Non-pigmented ciliary epithelial cell (primary cell): ENCODE measurements at places on chromosomes 1 and 21.

GRCh38 chr1:38272515-38272914 lies 225.9 kb upstream of the POU3F1 start:
- DNase-seq = no peak

DNA sequence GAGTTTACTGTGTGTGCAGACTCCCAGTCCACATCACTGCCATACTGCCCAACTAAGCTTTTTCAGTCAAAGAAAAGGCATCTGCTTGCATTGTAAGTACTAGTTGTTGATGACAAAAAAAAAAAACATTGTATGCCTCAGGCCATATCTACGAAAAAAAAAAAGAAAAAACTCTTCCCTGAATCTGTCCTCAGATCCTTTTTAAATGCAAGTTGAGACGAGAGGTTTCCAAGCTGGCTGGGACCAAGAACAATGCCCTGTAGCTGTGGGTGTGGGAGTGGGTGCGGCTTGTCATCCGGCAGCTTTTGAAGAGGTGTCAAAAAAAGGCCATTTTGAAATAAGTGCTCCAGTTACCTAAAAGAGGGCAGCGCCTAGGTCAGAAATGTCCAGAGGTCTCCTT lies 29.2 kb upstream of the HHAT start:
- DNase-seq = no peak

GRCh38 chr1:51901151-51901550 lies 22.6 kb upstream of the NRDC start:
- no peak for DNase-seq

DNA sequence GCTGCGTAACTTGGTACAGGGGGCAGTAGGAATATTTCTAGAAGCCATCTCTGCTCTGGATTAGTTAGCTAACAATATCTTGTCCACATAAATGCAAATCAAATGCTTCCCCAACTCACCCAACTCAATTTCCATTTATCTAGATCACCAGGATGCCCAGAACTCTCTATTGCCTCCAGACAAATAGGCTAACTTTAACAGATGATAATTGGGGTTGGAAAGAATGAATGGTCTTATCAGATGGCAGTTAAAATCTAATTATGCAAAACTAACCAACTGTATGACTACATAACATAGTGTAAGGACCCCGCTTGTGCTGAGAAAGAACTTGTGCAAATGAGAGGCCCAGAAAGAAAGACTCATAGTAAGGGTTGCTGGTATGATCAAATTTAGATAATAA lies 1024.8 kb downstream of the PLA2G4A start:
- DNase-seq = no peak

DNA sequence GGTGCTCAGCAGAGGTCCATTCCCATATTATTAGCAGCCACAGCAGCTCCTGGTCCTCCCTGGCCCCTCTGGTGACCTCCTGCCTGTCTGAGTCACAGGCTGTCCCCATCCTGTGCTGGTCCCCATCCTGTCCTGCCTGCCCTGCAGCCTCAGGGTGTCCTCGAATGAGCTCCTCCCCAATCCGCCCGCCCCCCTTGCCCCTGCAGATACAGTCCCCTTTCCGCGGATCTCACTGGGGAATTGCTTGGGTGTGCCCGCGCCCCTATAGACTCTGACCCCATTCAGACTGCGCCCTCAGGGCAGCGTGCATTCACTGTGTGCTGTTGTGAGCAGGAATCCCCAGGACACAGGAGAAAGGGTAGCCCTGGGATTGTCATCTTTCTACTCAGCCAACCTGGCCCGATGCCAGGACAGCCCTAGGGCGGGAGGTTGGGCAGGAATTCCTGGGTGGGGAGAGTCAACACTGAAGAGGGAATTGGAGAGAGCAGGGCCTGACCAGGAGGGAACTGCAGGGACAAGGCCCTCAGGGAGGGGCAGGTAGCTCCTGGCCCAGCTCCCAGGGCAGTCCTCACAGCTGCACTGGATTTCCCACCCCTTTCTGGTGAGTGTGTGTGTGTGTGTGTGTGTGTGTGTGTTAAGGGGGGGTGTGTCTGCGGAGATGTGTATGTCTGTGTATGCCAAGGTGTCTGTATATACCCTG lies 1.1 kb upstream of the GUCA2A start:
- DNase-seq = no peak

DNA sequence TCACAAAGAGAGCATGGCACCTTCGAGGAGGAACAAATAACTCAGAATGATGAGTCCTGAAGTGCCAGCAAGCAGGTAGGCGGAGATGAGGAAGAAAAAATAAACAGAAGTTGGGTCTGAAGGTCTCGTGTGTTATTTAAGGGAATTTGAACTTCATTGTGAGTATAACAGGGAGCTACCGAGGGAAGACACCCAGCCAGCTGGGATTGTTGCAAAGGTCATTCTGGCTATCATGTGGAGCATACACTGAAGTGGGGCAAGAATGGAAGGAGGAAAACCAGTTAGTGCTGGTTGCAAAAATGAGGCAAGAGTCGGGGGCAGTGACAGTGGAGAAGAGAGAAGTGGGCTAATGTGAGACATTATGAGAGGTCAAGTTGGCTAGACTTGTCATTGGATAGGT lies 53.6 kb upstream of the RAP1A start:
- DNase-seq = no peak

GRCh38 chr1:245583575-245584330 lies 429.0 kb downstream of the KIF26B start:
- no peak for DNase-seq

- DNase-seq = no peak
Measured at GRCh38 chr1:154404511-154404931, 622 bp upstream of the IL6R start.

- DNase-seq = peak; percentile 27
Measured at GRCh38 chr1:169427081-169427641, at the start of gene CCDC181. Gene CCDC181 (minus strand): TSS chr1:169427474. CDS start chr1:169424927, 2,547 bp downstream.

- no peak for DNase-seq
Measured at GRCh38 chr1:3024019-3024418, 2.8 kb downstream of the ACTRT2 start.

DNA sequence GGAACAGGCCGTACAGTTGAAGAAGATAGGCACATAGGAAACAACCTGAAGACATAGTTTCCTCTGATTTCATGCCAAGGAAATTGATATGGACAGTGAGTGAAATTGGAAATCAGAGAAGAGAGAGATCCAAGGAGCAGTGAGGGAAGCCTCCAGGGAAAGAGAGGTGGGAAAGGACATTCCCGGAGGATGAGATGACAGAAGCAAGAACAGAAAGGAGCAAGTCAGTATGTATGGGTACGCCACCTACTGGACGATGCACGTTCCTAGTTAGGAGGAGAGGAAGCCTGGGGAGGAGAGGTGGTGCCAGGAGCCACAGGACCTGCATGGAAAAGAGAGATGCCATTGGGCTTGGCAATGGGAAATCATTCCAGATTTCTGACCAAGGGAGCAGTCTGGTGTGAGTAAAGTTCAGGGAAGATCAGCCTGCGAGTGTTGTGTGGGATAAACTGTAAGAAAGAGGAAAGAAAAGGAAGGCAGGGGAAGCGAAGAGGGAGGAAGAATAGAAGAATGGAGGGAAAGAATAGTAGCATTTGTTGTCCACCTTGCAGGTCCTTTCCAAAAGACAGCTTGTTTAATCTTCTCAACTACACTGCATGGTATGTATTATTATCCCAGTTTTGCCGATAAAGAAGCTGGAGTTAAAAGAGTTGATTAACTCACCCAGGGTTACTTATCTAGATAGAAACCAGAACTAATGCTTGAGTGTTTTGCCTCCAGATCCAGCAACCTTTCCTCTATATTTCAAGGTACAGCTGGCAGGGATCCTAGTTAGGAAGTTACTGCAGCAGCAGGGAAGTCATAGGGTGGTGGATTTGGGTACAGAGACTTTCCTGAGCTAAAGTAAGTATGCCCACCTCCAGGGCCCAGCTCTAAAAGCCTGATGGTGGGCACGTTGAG lies 27.4 kb downstream of the C1orf116 start:
- peak; percentile 37 for DNase-seq

DNA sequence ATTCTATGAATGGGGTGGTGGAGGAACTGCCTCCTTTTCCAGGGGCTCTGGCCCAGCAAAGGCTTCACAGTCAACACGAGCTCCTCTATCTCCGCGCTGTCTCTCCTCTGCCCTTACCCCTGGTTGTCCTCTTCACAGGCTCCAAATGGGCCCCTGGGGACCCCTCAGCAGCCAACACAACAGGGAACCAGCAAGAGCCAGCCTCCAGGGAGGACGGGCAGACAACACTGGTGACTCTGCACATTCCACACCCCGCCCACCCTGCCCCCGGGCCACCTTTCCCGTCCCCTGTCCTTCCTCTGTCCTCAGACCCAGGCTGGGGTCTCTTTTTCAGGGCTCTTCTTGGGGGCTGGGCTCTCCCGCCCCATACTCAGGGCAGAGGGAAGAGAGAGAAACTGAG lies 17.5 kb upstream of the ETV3 start:
- DNase-seq = no peak

- DNase-seq = no peak
Measured at GRCh38 chr1:82392946-82393345, 592.2 kb downstream of the ADGRL2 start.

GRCh38 chr1:100718581-100718980 lies 961 bp upstream of the VCAM1 start:
- DNase-seq = no peak

- no peak for DNase-seq
Measured at GRCh38 chr1:157521056-157521455, 31.3 kb downstream of the FCRL5 start.

GRCh38 chr21:41170442-41170841 lies 2.5 kb downstream of the BACE2 start:
- DNase-seq = no peak

GRCh38 chr1:207025146-207025880 lies 7.2 kb downstream of the C1orf116 start:
- no peak for DNase-seq

DNA sequence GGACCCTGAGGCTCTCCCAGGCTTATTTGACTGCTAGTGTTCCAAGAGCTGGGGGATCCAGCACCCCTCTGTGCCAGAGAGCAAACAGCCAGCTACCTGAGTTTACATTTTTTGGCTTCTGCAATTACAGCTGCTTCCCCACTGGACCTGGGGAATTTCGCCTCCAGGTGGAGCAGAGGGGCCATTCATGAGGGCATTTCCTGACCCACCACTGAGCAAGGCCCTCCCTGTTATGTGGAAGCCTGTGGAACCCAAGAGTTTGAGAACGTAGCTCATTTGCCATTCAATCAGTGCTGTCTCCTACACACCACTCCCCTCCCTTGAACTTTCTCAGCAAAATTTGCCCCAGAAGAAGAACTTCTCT lies 42.7 kb upstream of the TMEM51 start:
- no peak for DNase-seq

DNA sequence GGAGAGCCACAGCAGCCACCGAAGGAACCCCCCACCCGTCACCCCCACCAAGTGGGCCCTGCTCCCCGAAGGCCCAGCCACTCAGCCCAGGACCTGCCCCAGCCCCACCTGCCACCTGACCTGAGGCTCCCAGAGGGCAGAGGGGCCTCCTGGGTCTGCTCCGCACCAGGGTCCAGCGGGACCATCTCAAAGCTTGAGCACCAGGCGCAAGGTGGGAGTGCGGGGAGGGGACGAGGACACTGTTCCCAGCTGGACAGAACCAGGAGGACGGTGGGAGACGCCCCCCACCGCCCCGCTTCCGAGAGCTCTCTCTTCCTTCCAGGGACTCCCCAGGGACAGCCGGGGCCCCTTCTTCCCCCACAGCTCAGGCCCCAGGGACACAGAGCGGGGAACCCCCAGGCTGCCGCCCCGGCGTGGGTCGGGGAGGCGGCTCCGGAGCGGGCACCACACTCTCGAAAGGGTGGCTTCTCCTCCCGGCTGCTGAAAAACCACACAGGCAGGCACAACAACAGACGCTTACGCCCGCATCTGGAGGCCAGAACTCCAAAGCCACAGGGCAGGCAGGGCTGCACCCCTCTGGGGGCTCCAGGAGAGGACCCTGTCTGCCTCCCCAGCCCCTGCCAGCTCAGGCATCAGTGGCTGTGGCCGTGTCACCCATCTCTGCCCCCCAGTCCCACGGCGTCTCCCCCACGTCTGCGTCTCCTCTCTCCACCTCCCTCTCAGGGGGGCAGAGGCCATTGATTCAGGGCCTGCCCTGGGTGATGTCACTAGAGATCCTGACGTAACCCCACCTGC lies 1.9 kb upstream of the TTLL10 start:
- DNase-seq = no peak

DNA sequence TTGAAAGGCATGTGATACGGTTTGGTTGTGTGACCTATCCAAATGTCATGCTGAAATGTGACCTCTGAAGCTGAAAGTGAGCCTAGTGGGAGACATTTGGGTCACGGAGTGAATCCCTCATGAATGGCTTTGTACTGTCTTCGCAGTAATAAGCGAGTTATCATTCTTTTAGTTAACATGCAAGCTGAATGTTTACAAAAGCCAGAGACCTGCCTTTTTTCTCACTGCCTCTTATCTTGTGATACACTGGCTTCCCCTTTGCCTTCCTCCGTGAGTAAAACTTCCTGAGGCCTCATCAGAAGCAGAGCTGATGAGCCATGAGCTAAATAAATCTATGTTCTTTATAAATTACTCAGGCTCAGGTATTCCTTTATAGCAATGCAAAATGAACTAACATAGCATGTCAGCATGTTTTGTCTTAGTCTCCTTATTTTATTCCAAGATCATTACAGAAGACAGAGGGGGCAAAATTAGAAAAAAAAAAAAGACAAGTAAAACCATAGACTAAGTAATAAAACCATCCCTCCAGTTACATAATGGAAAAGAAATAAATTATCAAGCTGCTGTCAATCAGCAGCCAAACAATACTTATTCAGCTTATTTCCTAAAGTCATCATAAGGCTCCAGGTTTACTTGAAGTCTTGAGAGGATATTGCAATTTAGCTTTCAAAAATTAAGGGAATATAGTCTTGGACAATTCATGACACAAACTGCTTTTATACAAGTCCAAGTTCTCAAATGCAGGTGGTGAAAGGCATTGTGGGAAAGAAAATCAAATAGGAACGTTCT lies 12.1 kb downstream of the RGS18 start:
- DNase-seq = no peak

GRCh38 chr1:227940791-227941241 lies 6.9 kb downstream of the WNT9A start:
- DNase-seq = no peak

GRCh38 chr21:34968414-34969333 lies 80.4 kb downstream of the RUNX1 start:
- no peak for DNase-seq

- DNase-seq = no peak
Measured at GRCh38 chr1:162272419-162272818, 104.2 kb downstream of the SPATA46 start.

DNA sequence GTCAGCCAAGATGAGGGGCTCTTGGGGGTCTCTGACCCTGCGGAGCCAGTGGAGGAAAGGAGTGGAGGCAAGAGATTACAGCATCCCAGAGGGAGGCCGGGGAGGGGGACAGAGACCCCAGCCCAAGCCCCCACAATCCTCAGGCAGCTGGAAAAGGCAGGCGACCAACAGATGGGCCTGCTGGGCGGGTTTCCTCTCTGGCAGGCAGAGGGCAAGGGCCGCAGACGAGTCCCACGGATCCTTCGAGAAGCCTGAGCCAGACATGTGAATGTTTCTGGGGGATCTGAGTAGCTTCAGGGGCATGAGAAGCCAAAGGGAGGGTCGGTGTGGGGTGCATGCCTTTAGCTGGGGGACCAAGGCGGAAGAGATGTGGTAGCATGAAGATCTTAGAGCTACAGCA lies 2.1 kb upstream of the PLEKHA6 start:
- DNase-seq = no peak
